ENCODE measurements at places on chromosomes 12 and 14. TPM values are rescaled to one million over a fixed set of nuclear protein-coding genes. Genes with fewer than 3 reads are reported as not detected.

The BBS10 gene
- 6.4 TPM for total RNA-seq

The LRR1 gene
- 21.4 TPM for total RNA-seq

The TMEM229B gene
- 2.2 TPM for total RNA-seq

The KRT74 gene
- 0.33 TPM for total RNA-seq

The LMO3 gene
- total RNA-seq = 10.9 TPM

The TRHDE gene
- total RNA-seq = 0.78 TPM

The GLT8D2 gene
- total RNA-seq = 1.6 TPM

The SIX1 gene
- 11.3 TPM for total RNA-seq

The FOXN4 gene
- total RNA-seq = not detected

The CLEC1B gene
- total RNA-seq = not detected

The RILPL2 gene
- total RNA-seq = 2.7 TPM

The ADAM21 gene
- 1.2 TPM for total RNA-seq

The RFC5 gene
- 20.7 TPM for total RNA-seq

The TDRD9 gene
- 0.74 TPM for total RNA-seq

The VWF gene
- total RNA-seq = 0.56 TPM

The TAS2R50 gene
- 0.23 TPM for total RNA-seq

The LALBA gene
- not detected for total RNA-seq

The OTUB2 gene
- total RNA-seq = 5.3 TPM

The BDKRB1 gene
- 2.8 TPM for total RNA-seq

The MYF5 gene
- total RNA-seq = not detected

The ATP23 gene
- 11.3 TPM for total RNA-seq

The GLT1D1 gene
- not detected for total RNA-seq

The NFE2 gene
- total RNA-seq = not detected

The MARCHF9 gene
- total RNA-seq = 7.9 TPM

The ALDH6A1 gene
- 9.0 TPM for total RNA-seq

The DIO2 gene
- total RNA-seq = not detected

The MIP gene
- total RNA-seq = not detected

The KIF21A gene
- total RNA-seq = 18.5 TPM

The CLEC2D gene
- 1.5 TPM for total RNA-seq

The CLEC14A gene
- total RNA-seq = 0.05 TPM

The SLCO1B3 gene
- total RNA-seq = not detected

The PWP1 gene
- 61.9 TPM for total RNA-seq

The CFAP73 gene
- not detected for total RNA-seq
